ENCODE measurements at places on chromosomes 3 and 15.

- DNase-seq = no peak
These were observed 131.9 kb downstream of the ANO10 start for GRCh38 chr3:43489930-43490329.

DNA sequence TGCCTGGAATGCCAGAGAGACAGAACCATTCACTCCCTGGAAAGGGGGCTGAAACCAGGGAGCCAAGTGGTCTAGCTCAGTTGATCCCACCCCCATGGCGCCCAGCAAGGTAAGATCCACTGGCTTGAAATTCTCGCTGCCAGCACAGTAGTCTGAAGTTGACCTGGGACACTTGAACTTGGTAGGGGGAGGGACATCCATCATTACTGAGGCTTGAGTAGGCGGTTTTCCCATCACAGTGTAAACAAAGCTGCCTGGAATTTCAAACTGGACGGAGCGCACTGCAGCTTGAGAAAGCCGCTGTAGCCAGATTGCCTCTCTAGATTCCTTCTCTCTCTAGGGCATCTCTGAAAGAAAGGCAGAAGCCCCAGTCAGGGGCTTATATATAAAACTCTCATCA, 310.7 kb upstream of the DPPA4 start:
- no peak for DNase-seq

GRCh38 chr15:85756411-85757072, 38.2 kb downstream of the KLHL25 start:
- peak; percentile 65 for DNase-seq

DNA sequence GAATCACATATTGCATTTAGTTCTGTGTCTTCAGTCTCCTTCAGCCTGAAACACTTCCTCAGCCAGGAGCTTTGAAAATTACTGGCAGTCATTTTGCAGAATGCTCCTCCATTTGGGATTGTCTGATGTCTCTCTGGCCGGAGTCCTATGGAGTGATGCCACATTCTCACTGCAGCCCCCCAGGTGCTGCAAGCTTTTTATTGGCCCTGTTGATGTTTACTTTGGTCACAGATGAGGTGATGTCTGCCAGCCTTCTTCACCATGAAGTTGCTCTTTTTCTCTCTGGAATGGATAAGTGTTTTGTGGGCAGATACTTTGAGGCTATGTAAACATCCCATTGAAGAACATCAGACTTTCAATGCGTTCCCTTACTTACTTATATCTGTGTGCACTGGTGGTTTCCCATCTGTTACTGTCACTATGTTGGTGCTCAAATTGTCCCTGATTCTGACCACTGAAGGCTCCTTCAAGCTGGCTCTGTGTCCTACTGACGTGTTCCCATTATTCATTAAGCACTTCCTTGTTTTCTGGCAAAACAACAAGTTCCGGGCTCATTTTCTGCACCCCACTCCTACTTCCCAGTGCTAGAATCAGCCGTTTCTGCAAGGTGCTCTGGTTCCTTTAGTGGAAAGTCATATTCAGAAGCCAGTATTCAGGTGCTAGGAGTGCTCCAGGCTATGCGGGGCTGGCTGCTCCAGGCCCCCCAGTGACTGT, 1.4 kb upstream of the CLEC3B start:
- no peak for DNase-seq

GRCh38 chr3:86381247-86381646, 609.7 kb downstream of the VGLL3 start:
- DNase-seq = no peak

DNA sequence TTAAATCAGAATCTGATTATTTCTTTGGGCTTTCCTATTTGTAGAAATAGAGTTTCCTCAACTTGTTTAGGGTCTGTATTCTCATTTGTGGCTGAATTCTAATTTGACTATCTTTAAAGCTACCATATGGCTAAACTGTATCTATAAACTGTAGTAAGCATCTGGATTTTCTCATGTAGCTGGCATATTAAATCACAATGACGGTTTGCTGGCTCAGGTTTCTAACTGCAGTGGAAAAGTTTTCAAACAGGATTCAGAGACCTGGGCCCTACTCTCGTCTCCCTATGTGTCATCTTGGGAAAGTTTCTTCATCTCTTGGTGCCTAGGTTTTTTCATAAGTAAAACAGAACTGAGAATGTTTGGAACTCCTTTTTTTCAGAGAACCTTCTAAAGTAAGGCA, 68.3 kb downstream of the GALK2 start:
- no peak for DNase-seq

DNA sequence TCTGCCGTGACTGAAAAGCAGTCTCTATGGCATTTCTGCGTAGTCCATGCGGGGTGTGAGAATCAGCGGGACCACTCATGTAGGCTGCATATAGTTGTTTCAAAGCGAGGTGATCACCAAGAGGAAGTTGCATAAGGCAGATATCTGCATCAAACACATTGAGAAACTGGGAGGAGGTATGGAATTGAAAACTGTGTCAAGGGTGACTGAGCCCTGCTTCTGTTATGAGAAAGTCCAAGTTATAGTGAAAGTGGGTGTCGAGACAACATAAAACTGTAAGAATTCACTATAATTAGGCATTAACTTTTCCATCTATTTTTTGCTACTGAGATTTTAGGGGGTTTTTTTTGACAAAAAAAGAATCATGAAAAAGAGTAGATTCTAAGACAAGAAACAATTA, 109.3 kb downstream of the ZIC1 start:
- no peak for DNase-seq

- no peak for DNase-seq
These were observed 40.8 kb downstream of the RPLP1 start for GRCh38 chr15:69493406-69493805.

- DNase-seq = no peak
These were observed 83.2 kb downstream of the COL8A1 start for GRCh38 chr3:99721633-99722007.

- no peak for DNase-seq
These were observed 384.6 kb upstream of the RORA start for GRCh38 chr15:61613729-61614128.

GRCh38 chr3:20406611-20407011, 220.6 kb upstream of the SGO1 start:
- no peak for DNase-seq

DNA sequence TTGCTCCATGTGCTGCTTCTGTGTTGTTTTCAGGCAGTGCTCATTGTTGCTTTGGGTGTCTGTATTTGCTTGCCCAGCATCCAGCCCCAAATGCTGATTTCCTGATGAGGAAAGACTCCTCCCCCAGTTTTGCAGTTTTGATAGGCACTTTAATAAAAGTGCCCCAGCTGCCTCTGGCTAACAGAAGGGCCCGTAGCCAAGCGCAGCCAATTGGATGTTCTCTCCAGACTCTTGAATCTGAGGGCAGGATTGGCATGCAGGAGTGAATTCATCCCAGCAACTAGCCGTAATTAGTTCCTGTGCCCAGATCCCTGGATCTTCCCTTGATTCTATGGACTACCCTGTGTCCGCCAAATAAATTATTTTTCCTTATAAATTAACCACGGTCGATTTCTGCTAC, 14.8 kb upstream of the SEMA5B start:
- no peak for DNase-seq

DNA sequence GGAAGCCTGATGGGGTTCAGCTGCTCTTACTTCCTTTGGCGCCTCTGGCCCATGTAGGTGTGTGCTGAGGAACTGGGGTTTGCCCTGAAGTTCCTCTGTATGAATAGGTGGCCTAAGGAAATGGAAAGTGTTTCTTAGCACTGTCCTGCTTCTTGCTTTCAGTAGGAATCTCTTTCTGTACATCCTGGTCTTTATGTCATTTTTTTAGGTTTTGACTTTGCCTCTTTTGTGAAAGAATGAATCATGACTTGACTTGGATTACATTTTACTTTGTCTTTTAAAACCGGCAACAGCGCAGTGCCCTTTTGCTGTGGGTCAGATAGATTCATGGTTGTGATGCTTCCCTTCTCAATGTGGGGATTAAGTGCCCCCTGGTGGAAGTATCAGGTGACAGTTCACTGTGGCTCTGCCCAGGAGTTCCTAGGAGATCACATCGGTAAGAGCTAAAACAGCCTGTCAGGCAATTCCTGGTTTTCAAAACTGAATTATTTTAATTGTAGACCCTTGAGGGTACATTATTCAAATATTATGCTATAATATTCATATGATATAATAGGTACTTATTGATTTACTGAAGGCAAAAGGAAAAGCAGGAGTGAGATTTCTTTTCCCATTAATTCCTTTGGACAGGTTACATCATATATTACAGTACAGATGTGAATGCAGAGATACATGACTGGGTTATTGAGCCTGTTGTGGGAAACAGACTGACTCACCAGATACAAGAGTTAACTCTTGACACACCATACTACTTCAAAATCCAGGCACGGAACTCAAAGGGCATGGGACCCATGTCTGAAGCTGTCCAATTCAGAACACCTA, 95.4 kb downstream of the HCN4 start:
- DNase-seq = peak; percentile 42

DNA sequence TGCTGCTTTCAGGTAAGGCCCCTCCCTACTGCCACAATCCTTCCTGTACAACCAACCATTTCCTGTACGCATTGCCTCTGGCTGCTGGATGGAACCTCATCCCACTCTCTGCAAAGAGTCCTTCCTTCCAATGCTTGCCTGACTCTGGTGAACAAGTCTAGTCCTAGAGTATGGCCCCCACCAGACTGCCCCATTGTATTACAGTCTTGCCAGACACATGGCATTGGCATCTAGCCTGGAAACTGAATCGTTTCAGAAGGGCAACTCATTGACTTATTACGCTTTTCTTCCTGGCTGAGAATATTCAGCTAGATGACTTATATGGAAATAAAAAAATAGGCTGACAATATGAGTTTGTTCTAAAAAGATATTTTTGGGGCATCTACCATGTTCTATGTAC, 170.3 kb downstream of the SUCLG2 start:
- DNase-seq = no peak

DNA sequence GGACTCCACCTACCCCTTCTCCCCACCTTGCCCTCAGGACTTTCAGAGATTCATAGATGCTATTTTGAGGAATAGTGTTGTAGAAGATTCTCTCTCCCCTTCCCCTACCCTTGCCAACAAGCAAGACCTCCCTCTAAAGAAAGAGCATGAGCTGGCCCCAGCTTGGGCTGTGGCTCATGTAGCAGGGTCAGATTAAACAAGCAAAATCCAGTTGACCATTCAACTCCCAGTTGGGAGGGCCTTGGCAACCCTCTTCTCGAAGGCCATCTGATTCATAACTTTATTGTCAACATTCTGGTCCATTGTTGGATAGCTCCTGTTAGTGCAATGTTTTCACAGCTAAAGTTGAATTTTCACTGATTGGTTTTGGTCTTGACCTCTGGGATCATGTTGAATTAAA, 41.1 kb downstream of the TNFAIP8L3 start:
- DNase-seq = no peak

DNA sequence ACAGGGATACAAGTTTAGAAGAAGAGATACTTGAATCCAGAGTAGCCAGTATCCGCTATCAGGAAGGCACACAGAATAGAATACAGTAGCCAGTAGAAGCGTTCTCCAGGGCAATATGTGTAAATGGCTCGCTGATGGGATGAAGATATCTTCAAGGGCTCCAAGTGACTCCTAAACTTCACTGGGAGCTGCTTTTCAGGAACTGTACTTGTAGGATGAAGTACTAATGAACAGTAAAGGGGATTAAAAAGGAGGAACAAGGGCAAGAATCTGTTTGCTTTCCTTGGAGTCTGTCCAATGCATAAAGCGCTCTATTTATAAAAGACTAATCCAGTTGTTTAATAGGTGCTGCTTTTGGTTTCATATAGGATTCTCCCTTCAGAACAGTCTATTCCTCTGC, 78.4 kb downstream of the THRB start:
- no peak for DNase-seq

DNA sequence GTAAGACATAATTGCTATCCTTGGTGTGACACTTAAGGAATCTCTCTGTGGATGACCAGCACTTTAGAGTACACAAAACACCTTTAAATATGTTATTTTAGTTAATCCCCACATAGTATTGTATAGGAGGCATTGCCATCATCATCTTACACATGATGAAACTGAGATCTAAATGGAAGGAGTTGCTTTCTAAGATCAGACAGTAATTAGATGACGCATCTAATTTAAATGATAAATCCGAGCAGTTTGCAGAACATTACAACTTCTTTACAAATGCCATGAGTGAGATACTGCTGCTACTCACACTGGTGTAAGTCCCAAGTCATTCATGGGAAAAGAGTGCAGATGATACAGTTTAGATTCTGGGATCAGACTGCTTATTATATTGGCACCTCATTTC, 431.9 kb downstream of the MFSD1 start:
- no peak for DNase-seq

- no peak for DNase-seq
These were observed 58.3 kb upstream of the SLCO3A1 start for GRCh38 chr15:91795235-91795634.

DNA sequence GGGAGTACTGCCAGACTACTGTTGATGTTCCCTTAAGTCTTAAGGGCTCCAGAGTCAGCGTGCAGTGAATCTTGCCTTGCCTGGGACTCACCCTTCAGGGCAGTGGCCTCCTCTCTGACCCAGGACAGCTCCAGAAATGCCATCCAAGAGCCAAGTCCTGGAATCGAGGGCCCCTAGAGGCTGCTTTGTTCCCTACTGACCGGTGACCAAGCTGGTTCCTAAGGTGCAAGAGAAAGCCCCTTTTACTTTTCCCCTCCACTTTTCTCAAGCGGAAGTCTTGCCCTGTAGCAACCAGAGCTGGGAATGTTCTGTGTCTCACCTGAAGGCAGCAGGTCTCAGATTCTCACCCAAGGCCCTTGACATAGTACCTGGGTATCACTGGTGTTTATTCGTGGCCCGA, 238.0 kb downstream of the DOCK3 start:
- peak; percentile 3 for DNase-seq

DNA sequence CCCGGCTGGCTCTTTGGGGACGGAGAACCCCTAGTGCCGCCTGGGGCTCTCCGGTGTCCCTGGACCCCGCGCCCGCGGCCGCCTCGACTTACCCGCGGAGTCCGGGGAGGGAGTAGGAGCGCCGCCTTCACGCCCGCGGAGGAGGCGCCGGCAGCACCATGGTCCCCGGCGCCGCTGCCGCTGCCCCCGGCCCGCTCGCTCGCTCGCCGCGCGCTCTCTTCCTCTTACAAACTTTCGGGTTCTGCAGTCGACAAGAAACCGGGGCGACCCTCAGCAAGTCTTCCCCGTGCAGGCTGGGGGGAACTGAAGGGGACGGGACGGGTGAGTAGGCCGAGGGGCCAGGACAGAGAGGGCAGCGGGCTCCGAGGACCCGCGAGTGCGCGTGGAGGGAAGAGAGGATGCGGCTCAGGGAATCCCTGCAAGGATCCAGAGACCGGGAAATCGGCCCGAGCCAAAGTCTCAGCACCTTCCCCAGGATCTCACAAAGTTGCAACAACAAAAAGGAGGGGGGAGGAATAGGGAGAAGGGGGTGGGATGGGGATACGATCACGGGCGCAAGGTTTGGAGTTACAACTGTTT, 2.0 kb downstream of the FOXP1 start:
- no peak for DNase-seq
